ENCODE measurements at places on chromosomes 16 and 17.

DNA sequence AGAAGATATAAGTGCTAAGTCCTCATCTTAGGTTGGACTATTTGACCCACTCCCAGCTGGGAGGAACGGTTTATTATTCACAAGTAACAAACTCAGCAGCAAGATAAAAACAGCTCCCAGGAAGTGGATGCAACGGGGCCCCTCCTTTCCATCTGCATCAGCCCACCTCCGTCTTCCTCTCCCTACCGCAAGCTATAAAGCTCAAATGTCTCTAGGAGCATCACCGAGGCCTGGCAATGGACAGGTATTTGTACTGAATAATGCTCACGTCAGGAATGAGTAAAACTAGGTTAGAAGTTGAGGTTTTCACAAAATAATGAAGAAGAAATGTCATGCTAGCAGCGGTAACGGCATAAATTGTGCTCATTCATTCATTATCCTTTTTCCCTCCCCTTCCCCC lies 408.7 kb upstream of the PSMD7 start:
- DNase-seq: no peak

DNA sequence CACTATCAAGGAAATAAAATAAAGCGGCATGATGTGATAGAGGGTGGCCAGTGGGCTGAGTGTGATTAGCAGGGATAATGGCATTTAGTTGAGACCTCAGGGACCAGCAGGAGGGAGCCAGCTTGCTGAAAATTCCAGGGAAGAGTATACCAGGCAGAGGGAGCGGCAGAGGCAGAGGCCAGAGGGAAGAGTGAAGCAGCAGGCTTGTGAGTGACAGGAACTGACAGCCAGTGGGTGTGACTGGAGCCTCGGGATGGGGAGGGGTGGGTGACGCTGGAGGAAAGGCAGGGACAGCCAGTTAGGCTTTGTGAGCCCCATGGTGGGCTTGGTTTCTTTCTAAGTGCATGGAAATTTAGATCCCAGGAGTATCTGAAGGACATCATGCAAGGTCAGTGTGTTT lies 209.7 kb upstream of the CACNG3 start:
- DNase-seq: no peak

GRCh38 chr16:29857133-29857760 lies 5.8 kb downstream of the CDIPT start:
- DNase-seq: no peak

DNA sequence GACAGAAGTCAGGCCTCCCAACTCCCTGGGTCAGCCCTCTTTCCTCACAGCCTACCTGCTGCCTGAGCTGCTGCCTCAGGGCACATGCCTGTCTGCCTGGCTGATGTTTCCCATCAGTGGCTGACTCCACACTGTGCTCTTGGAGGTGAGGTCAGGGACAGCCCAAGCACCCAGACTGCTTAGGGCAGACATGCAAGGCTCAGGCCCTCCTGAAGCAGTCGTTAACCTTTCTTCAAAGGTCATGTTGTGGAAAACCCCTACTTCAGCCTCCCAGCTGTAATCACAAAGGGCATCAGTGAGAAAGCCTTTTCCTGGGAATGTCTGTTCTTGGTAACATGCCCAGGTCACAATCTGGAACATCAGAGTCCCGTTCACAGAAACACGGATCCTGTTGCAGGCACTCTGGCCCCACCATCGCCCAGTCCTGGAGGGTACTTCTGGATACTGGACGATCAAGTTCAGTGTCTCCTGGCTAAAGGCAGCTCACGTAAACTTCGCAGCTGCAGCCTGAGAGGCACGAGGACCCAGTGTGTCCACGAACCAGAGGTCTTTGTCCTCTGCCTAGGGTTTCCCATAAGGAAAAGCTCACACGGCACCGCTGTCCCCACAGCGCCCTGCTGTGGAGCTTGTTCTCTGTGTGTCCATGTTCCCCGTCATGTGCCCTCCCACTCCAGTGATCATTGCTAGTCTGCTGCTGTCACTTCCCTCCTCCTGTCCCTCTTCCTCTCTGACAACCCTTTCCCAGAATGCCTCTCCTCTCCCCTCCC lies 54.9 kb downstream of the GNAO1 start:
- DNase-seq: no peak

DNA sequence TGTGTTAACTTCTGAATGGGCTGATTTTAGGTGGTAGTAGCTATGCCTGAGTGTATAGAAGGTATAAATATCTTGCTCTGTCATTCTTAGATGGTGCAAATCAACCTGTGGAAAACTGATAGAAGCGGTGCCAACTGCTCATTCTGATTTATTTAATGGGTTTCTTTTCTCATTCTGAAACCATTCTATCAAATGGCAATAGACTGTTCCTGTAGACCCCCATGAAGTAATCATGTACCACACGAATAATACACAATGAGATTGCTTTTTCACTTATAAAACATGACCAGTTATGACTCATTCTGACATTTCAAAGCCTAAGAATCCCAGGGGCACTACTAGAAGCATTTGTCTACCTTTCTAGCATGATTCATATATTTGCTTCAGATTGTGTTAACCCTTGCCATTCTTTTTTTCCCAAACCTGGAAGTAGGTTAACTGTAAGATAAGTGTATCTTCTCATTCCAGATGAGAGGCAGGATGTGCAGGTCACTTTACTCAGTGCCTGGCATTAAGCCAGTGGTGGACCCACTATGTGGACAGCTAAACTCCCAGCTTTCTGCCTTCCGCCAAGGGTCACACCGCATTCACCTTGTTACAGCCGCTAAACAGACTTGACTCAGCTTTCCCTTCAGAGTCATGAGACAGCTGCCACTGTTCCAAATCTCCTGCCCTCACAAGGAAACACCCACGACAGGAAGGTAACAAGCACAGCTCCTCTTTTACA lies 16.4 kb upstream of the SLC16A11 start:
- DNase-seq: no peak

DNA sequence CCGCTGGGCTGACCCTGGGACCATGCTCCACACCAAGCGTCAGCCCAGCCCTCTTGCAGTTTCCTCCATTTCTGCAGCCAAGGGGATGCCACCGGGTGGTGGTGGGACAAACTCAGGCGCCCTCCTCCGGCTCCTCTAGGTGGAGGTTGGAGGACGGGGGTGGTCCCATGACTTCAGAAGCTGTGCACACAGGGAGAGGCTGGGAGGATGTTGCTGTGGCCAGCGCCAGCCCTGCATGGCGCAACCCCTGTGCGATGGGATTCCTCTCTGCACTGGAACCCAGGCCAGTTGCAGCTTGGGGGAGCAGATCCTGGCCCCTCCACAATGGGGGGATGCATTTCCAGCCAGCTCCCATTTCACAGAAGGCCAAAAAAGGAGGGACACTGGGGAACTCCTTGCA lies 246.5 kb downstream of the C16orf95 start:
- DNase-seq: no peak

DNA sequence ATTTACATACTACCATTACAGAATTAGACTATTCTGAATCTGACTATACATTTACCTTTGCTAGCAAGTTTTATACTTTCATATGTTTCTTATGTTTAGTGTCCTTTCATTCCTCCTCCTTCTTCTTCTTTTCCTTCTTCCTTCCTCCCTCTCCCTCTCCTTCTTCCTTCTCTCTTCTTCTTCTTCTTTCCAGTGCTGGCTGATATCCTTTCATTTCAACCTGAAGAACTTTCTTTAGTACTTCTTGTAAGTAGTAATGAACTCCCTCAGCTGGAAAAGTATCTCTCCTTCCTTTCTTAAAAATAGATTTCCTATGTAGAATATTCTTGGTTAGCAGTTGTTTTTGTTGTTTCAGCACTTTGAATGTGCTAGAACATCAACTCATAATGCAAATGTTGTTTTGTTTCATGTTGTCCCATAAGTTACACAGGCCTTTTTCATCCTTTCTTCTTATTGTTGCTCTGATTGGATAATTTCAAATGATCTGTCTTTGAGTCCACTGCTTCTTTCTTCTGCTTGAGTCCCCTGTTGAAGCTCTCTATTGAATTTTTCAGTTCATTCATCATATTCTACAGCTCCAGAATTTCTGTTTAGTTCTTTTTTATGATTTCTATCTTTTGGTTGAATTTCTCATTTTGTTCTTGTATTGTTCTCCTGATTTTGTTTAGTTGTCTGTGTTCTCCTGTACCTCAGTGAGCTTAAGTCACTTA lies 15.1 kb upstream of the TBX4 start:
- DNase-seq: no peak

GRCh38 chr17:79627766-79628690 lies 17.2 kb upstream of the RBFOX3 start:
- DNase-seq: no peak

DNA sequence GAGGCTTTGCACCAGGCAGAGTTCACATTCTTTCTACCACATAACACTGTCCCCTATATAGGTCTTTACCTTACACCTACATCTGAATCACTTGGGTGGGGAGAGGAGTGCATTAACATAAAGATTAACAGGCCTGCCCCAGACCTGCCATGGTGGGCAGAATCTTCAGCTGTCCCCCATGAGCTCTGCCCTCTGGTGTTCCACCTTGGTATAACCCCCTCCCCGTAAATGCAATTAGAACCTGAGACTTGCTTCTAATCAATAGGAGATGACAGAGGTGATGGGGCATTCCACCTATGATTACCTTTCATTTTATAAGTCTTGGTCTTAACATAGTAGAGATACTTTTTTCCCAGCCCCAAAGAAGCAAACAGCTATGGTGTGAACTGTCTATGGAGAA lies 20.4 kb upstream of the GRIN2A start:
- no peak for DNase-seq

DNA sequence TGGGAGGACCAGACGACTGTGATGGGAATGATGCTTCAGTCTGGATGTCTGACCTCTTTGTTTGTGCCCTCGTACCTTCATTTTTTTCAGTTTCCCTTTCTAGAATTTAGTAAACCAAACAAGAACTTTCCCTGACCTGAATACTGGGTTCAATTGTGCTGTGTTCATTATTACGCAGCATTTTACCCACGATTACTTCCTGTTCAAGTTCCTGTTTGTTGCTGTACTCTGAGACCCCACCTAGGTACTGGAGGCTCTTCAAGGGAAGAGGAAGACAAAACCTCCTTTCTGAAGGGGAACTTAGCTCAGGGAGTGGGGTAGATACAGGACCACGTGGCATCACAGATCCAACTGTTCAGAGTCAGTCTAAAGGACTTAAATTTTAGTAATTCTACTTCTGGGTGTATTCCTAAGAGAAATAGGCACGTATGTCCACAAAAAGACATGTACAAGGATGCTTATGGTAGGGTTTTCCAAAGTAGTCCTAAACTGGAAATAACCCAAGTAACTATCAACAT lies 9.2 kb upstream of the PRKCB start:
- DNase-seq: no peak

DNA sequence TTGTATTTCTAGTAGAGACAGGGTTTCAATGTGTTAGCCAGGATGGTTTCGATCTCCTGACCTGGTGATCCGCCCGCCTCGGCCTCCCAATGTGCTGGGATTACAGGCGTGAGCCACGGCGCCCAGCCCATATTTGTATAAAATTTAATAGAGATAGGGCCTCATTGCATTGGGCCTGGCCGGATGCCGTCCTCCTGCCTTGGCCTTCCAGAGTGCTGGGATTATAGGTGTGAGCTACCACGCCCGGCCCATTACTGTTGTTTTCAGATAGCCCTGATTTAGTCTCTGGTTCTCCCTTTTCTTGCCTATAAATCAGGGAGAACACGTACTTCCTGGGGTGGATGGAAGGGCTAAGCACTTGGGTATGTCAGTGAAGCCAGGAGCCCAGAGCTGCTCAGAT lies 3.5 kb downstream of the DEF8 start:
- no peak for DNase-seq

GRCh38 chr17:78096093-78096492 lies 32.5 kb downstream of the TMC6 start:
- no peak for DNase-seq

DNA sequence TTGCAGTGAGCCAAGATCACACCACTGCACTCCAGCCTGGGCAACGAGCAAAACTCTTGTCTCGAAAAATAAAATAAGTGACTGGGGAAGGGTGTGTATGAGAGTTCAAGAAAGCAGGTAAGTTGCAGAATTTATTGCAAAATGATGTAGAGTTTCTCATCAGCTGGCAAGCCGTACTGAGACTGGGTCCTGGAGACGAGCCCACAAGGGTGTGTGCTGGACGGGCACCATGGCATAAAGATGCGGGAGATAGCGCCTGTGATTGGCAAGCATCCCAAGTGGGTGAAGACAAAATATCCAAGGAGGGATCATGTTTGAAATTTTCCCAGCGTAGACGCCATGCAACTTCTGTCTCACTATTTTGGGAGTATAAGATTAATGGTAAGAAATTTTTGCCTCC lies 59.4 kb downstream of the WNT3 start:
- DNase-seq: no peak

GRCh38 chr16:13621639-13622038 lies 298.3 kb upstream of the ERCC4 start:
- no peak for DNase-seq

- no peak for DNase-seq
Observed at GRCh38 chr16:3028716-3029319, 5.0 kb downstream of the THOC6 start.

DNA sequence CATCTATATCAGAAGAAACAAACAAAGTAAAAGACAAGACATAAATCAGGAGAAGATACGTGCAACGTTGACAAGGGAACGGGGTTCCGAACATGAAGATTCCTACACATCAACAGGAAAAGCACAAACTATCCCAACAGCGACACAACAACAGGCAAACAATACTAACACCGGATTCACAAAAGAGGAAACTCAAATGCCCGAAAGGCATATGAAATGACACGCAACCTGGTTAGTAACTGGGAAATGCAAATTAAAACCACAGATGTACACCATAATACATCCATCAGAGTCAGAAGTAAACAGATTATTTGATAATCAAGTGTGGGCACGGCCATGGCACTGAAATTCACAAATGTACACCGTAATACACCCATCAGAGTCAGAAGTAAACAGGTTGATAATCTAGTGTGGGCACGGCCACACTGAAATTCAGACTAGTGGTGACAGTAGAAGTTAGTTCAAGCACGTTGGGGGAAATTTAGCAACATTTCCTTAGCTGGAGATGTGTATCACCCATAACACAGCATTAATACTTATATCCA lies 171.9 kb upstream of the RPH3AL start:
- no peak for DNase-seq

DNA sequence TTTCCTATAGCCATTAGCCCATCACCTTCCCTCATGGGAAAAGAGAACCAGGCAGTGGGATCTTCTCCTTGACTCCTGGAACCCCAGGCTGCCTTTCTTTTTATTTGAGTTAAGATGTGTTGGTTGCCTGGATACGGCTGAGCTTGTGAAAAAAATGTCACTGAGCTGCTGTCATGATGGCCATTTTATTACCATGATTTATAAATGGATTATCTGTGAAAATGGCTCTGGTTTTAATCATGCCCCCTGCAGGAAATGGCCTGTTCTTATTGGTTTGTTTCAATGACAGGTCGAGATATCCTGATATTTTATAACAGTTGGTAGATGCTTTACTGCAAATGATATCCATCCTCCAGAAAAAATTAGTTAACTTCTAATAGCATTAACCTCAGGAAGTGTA lies 640.4 kb downstream of the CDH11 start:
- no peak for DNase-seq

All from cortex of kidney (tissue), 1 donor.